NCI-H2029 treated with DMSO at 0.1 percent for 48 hours (cell line): ENCODE measurements at places on chromosomes 13 and 19.

- no peak for DNase-seq
Observed at GRCh38 chr19:7873304-7874075, 700 bp downstream of the PRR36 start.

- no peak for DNase-seq
Observed at GRCh38 chr19:6076291-6076665, 34.0 kb downstream of the RFX2 start.

DNA sequence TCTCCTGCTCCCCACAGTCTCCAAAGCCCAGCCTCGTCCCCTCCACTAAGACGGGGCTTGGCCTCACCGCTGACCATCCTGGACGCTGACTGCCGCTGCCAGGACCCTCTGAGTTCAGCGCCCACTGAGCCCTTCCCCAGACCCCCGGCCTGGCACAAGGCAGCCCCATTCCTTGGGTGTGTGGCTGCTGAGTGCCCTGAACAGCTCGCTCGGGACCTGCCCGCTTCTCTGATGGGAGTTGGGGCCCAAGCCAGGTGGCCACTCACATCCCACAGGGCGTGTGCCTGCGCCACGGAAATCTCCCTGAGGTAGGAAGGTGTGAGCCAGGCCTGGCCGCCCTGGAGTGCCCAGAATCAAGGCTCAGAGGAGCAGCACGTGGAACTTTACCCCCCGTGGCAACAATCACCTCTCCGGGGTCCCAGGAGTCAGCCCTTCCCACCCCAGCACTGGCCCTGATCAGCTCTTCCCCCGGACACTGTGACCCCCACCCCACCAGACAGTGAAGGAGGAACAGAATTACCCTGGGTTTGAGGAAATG lies 20.8 kb downstream of the C13orf46 start:
- DNase-seq = no peak

DNA sequence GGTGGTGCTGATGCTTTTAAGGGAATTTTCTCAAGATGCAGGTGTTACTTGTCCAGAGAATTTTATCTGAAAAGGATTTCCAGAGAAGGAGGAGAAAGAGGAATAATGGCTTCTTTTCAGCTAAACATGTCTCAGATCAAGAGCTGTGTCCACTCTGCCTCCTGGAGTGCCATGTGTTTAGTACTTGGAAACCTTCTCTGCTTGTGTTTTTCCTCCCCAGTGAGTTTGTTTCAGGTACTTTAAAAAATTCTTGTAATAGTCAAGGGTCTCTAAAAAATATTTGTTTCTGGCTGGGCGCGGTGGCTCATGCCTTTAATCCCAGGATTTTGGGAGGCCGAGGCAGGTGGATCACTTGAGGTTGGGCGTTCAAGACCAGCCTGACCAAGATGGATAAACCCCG lies 22.7 kb downstream of the ZNF431 start:
- no peak for DNase-seq

GRCh38 chr13:46751811-46752635 lies 44.9 kb downstream of the ESD start:
- DNase-seq = no peak

- DNase-seq = no peak
Observed at GRCh38 chr19:11612816-11613511, 15.7 kb downstream of the ZNF627 start.

GRCh38 chr19:30689474-30689873 lies 317.3 kb downstream of the ZNF536 start:
- DNase-seq = no peak

GRCh38 chr13:110683203-110683883 lies 22.6 kb downstream of the CARS2 start:
- no peak for DNase-seq

DNA sequence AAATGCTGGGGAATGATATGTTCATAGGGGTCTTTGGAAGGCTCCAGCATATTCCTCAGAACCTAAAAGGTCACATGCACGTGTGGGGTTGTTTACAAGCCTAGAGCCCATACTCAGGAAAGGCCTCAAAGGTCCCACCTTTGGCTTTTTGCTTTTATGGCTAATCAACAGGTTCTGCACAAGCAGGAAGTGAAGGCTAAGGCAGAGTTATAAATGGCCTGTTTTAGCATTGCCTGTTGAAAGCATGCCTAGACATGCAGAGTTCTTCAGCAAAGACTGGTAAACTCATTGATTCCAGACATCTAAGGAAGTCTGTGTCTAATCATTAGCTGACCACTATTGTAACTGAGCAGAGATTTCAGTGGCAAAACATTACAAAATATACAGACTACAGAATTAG lies 198.3 kb downstream of the KCNRG start:
- no peak for DNase-seq

DNA sequence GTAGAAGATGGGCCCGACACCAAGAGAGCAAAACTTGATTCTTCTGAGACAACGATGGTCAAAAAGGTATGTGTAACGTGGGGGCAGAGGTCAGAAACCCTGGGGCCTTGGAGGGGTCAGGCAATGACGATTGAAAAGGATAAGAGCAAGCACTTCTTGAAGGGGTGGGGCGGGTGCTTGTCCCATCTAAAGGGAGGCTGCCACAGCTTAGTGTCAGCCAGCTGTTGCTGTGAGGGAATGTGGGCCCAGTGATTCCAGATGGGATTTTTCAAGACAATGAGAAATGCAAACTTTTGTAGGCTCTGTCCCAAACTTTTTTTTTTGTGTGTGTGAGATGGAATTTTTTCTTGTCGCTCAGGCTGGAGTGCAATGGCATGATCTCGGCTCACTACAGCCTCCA lies 24.5 kb downstream of the SAE1 start:
- no peak for DNase-seq

DNA sequence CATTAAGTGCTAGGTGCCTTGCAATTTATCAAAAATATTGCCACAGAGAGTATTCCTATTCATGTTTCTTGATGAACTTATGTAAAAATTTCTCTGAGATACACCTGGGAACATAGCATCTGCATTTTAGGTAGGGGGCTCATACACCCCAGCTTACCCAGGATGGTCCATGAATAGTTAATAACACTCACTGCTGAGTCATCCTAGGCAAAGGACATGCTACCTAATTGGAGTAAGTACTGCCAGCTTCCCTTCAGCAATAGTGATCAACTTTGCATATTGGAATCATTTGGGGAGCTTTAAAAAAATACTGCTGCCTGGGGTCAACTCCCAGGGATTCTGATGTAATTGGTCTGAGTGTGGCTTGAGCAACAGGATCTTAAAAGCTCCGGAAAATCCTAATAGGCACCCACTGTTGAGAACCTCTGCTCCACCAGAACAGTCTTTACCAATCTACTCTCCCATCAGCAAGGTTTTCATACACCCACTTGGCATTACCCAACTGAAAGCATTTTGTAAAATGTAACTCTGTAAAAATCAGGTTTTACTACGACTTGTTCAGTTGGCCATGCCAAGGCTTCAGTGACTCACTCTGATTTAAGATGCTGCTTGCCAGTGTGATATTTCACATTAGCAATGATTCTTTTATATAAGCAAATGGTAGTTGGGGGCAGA lies 67.2 kb upstream of the FNDC3A start:
- DNase-seq = no peak

- DNase-seq = peak; percentile 17
Observed at GRCh38 chr13:61415058-61415721, 459 bp downstream of the PCDH20 start.

DNA sequence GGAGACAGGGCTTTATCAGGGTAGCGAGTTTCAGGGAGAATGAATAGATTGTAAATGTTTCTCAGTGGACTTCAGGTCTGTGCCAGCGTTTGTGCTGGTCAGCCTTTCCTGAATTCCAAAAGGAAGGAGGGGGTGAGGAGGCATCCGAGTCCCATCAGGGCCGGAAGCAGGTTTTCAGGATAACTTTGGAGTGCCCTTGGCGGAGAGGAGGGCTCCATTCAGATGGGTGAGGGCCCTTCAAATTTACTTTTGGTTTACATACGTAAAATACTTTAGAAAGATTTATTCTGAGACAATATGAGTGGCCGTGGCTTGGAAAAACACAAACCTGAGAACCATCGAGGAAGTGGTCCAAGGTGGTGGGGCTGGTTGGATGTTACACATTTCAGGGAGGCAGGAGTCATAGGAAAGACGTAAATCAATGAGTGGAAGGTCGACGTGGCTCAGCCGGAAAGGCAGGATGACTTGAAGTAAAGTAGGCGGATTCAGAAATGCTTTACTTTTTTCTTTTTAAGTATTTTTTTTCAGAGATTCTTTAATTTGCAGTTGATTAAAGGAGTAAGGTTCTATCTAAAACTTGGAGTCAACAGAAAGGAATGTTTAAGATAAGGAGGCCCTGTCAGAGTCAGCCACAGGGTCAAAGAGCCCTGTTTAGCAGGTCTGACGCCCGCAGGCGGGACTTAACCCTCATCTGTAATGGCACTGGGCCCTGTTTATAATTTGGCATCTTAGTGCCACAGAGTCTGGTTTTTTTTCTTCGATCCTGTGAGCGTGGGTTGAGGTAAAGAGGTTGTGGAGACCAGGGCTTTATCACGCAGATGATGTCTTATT lies 32.8 kb downstream of the ATP11A start:
- no peak for DNase-seq

DNA sequence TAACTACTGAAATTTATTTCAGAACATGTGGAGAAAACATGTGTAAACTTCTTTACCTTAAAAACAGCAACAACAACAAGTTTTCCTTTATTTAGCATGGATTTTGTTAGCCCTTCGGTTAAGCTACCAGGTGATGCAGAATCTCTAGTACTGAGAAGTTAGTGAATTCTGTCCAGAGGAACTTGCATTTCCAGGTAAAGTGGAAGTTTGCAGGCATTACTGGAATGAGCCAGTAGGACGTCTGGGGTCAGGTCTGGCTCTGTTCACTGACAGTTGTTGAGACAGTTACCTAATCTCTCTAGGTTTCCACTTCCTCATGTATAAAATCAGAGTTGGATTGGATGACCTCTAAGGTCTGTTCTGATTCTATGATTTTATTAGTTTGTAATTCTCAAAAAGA lies 244.3 kb downstream of the OLFM4 start:
- DNase-seq = no peak

DNA sequence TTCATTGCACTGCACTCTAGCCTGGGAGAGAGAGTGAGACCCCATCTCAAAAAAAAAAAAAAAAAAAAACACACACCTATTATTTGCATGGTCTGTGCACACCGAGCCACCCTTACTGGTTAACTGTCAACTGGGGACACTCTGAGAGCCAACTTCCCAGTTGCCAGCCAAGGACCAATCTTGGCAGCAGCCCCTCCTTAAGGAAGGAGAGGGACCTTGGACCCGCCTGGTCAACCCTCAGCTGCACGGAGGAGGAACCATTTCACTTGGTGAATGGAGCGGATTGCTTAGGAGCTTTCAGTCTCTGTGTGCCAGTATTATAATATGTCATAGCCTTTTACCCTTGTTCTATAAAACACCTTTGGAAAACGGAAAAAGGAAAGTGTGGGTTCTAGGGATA lies 24.9 kb downstream of the MICOS13 start:
- no peak for DNase-seq

GRCh38 chr13:28622286-28622685 lies 36.6 kb upstream of the POMP start:
- no peak for DNase-seq

- DNase-seq = no peak
Observed at GRCh38 chr19:48502350-48503018, 9.2 kb downstream of the LMTK3 start.

GRCh38 chr13:32191452-32191998 lies 123.6 kb downstream of the ZAR1L start:
- DNase-seq = no peak

DNA sequence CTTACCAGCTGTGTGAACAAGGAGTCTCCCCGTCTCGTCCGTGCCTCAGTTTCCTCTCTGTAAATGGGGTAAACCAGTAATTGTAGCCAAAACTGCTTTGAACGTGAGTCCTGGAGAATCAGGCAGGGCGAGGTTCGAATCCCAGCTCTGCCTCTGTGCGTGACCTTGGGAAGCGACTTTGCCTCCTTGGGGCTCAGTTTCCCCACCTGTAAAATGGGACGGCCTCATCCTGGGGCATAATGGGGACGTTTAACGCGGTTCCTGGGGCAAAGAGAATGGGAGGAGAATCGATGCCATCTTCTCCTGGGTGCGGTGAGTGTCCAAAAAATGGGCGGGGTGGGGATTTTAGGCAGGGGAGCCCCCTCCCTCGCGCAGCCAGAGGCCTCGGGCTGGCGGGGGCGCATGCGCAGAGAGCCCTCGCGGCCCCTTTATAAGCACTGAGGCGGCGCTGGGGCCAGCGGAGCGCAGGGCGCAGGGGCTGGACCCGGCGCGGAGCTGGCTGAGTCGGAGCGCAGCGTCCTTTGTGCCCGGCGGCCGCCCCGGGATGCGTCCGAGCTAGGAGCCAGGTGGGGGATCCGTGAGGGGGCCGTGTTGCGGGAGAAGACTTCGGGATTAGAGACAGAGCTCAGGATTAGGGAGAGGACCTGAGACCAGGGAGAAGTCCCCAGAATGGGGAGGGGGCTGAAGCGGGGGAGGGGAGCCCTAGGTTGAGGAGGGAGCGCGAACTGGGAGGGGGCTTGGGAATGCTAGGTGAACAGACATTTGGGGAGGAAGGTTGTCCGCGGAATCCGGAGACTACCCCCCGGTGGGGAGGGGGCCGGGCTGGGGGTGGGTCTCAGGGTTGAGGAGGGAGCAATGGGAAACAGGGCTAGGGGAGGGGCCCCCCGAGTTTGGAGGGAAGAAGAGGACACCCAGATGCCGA lies at the start of gene NCAN:
Gene NCAN (plus strand): TSS at position 460 of the 922 bp plus-strand sequence. CDS start 4,996 bp downstream, outside the sequence.
- no peak for DNase-seq

DNA sequence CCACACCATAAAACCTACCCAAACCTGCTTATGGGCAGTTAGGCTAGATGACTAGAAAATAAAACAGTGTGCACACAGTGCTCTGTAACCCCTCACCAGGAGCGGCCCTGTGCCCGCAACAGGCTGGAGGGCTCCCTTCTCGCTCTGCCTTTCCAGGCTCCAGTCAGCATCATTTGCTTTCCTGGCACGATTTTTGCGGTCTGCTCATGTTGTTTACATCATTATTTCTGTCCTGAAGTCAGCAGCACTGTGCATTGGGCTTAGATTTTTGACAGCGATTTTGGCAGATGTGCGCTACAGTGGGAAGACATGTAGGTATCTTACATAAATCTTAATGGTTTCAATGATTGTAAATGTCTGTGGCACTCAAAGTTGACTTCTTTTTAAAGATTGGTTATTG lies 344.0 kb downstream of the MTUS2 start:
- no peak for DNase-seq

DNA sequence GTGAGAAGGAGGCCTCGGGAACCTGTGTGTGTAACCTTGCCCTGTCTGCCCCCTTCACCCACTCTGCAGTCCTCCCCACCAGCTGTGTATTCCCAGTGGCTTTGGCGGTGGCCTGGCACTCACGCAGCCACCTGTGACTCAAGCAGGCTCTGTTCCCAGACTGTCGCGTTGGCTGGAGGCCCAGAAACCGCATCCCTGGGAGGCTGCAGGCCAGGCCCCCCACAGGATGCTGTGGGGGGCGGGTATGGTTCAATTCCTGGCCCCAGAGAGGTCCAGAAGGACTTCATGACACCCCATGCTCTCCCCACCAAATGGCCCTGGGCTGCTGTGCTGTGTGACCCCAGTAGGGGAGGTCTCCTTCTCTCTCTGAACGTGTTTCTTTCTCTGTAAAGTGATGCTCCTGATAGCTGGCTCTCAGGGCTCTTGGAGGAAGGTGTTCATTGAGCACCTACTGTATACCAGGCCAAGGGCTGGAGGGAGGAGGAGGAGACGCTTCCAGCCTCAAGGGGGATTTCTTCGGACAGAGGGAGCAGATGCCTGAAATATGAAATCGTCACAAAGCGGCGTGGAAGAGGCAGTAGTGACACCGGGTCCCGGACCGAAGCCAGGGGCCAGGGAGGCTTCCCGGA lies 1.9 kb upstream of the LINGO3 start:
- DNase-seq = peak; percentile 42
